ENCODE measurements at places on chromosomes 12 and 14.
A peak's percentile ranks its signal among the peaks of the same experiment; 100 is the strongest.

GRCh38 chr14:94343238-94344005 is 20.3 kb upstream of the SERPINA6 start:
- no peak for DNase-seq

- DNase-seq: no peak
Observed at GRCh38 chr12:57342207-57342691, 88.6 kb downstream of the R3HDM2 start.

- no peak for DNase-seq
Observed at GRCh38 chr12:43072431-43072830, 479.6 kb downstream of the ADAMTS20 start.

DNA sequence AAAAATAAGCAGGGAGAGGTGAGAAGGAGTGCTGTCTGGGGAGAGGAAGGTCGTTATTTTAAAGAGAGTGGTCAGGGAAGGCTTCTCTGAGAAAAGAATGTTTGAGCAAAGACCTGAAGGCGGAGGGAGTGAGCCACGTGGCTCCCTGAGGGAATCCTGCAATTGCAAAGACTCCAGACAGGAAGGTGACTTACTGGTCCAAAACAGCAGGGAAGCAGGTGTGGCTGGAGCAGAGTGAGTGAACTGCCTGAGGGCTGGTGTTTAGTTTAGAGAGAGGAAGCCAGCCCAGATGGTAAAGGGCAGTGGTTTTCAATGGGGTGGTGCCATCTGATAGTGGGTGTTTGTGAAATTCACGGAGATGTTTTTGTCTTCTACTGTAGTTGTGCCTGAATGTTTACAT is 58.8 kb upstream of the LTA4H start:
- no peak for DNase-seq

GRCh38 chr12:11666131-11667050 is 16.9 kb downstream of the ETV6 start:
- DNase-seq: no peak

DNA sequence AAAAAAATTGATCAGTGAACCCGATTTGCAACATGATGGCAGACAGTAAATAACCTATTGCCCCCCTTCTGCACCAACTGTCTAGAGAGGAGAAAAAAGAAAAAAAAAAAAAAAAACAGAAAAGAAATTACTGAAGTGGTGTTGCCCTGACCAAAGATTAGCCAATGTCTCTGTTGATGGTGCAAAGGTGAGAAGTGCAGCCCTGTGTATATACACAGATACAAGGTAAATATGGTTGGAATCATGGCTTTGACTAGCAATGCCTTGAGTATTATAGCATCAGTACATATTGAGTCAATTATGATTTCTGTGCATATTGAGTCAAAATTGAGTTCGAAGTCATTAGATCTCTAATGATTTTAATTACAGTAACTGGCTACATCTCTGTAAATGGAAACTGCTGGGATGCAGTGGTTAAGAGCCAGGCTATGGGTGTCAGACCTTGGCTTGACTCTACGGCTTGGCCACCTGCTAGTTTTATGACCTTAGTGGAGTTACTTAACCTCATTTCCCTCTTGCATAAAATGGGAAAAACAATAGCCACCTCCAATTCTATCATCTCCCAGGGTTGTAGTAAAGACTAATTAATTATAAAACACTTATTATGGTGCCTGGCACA is 51.0 kb downstream of the EGLN3 start:
- DNase-seq: no peak

- DNase-seq: no peak
Observed at GRCh38 chr12:16531621-16532020, 74.3 kb downstream of the LMO3 start.

DNA sequence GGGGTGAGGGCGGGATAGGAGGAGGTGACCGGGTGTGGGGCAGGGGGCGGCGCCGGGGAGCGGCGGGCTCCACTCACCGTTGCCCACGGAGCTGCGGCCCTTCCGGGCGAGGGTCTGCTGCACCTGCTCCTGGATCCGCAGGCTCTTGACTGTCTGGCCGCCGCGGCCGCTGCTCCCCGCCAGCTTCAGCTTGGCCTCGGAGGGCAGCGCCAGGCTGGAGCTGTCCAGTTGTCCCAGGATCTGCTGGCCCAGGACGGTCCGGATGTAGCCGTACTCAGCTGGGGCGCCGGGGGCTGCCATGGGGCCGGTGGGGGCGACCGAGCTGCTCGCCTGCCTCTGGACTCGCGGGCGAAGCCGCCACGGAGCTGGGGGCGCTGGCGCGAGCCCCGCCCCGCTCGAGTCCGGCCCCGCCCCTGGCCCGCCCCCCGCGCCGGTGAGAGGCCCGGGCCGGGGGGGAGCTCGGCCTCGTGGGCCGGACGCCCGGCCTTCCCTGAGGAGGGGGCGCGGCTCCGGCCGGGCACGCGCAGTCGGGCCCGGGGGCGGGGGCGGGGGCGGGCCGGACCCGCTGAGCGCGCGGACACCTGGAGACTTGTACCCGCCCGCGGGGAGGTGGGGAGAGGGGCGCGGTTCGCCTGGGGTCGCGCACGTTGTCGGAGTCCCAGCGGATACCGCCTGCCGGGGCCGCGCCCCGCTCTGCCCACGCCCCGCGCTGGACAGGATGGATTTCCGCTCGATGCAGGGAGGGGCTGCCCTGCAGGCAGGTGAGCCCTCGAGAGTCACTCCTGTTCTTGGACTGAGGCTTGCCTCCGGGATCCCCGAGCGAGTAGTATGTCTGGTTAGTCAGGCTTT is at the start of gene PKP2:
Gene PKP2, minus strand, starts transcription at position 346 of the 849 bp plus-strand sequence. Its CDS starts 46 bp downstream, at position 300.
- DNase-seq: no peak

GRCh38 chr12:132488127-132489077 is 1.5 kb upstream of the FBRSL1 start:
- DNase-seq: no peak

GRCh38 chr12:112112409-112113133 is 4.0 kb upstream of the NAA25 start:
- no peak for DNase-seq

DNA sequence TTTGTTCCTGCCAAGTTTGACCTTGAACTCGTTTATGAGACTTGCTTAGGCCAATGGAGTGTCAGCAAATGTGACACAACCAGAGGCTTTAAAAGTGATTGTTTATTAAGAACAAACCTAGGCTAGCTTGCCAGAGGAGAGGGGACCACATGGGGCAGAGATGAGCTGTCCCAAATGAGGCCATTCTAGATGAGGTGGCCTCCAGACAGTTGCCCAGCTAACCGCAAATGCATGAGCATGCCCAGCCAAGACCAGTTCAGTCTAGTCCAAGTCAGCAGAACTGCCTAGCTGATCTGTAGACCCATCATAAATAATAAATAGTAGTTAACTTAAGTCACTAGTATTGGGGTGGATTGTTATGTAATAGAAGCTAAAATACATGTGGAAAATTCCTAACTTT is 172.8 kb upstream of the DYRK2 start:
- DNase-seq: no peak

- no peak for DNase-seq
Observed at GRCh38 chr12:23431006-23431405, 518.5 kb downstream of the SOX5 start.

DNA sequence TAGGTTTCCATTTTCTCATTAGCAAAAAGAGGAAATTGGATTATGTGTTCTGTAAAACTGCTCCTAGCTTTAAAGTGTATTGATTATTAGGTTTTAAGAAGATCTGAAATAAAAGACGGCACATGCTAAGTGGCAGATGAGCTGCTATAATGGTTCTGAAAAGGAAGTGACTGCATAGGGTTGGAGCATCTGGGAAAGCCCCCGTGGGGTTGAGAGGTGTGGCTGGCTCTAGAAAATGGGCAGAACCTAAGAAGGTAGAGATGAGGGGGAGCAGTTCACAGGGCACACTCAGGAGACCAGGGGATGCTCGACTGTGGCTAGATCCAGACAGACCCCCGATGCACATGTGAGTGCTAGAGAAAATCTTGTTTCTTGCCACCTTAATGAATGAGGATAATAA is 1.9 kb downstream of the IFNG-AS1 start:
- peak; percentile 48 for DNase-seq
